ENCODE measurements at places on chromosomes 6 and 20.
A peak's percentile ranks its signal among the peaks of the same experiment; 100 is the strongest.

DNA sequence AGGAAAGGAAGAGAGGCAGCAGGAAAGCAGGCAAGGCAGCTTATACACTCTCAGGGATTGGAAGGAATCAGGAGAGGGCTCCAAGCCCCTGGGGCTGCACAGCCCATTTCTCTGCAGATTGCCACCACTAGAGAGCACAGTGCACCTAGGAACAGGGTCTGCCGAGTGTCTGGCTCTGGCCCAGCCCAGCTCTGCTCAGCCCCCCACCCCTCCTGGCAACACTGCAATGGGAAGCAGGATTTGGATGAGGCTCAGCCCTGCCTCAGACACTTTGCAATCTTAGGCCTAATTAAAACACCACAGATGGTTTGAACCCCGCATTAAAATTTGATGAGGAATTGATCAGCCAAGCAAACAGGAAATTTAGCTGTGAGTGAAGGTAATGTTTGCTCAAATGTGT lies 252.7 kb downstream of the DHX35 start:
- no peak for DNase-seq

DNA sequence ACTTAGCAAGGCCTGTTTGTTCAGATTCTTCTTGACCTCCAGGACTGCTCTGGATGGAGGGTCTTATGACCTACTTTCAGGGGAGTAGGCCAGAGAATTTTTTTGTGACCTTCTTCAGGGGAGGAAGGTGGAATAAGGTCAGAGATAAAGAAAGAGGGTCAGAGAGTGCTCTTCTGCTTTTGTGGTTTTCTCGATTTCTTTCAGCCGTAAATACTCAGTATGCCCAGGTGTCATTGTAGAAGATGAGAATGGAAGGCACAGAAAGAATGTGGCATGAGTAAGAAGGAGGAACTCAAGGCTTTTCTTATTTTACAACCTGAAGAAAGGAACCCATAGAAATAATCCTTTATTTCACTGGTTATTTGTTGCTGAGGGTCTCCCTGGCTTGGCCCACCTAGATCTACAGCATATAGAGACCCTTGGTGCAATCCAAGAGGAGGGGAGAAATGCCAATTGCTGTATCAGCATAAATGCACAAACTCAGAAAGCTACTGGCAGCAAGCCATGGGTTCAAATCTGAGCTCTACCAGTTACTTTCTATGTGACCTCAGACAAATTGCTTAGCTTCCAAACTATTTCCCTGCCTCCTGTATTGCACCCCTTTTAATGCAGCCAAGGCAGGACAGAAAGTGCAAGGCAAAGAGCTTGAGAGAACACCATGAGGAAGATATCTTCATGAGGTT lies 68.0 kb downstream of the OLIG3 start:
- no peak for DNase-seq

DNA sequence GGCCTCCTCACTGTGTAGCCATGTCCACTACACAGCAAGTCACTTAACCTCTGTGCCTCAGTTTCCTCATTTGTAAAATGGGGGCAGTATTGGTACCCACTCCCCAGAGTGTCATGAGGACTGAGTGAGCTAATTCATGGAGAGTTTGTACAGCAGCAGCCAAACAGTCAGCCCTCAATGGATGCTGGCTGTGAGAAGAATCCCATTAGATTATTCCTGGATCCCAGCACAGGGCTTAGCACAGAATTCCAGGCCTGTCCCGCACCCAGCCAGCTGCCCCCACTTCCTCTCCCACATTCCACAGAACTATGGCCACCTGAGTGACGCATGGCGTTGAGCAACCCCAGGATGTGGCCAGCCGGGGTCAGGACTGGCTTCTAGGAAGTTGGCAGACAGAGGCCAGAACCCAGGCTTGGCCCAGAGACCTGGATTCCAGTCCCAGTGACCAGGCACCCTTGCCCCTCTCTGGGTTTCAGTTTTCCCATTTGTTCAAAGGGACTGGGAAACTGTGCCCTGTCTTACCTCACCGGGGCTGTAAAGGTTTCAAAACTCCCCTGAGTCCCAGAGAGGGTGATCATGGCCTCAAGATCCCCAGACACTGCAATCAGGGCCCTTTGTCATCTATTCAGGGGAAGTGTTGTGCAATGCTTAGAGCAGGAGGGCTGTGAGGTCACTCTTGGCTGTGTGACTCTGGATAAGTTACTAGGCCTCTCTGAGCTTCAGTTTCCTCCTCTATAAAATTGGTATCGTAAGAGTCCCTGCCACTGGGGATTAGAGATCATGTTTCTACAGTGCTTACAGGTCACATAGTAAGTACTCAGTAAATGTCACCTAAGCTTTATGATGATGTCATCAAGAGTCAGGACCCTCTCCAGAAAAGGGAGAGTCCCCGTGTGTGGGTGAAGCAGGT lies 3.0 kb upstream of the TGM2 start:
- DNase-seq = no peak

DNA sequence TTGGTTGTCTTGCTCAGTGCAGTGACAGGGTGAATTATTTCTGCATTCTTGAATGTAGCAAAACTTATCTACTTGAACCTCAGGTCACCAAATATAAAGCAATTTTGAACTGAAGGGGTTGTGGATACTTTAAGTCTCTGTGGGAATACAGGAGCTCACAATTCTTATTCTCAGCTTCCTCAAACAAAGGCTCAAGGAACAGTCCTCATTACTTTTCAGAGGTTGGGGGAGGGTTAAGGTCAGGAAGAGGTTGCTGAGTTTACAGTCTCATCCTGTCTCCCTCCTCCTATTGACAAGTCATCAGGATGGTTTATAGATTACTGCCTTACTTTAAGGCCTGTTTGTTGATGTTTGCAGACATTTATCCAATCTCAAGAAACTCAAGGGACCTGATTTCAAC lies 143.6 kb upstream of the SPACA1 start:
- DNase-seq = no peak

- DNase-seq = no peak
These were observed 98.5 kb downstream of the LY86 start for GRCh38 chr6:6686748-6687601.

DNA sequence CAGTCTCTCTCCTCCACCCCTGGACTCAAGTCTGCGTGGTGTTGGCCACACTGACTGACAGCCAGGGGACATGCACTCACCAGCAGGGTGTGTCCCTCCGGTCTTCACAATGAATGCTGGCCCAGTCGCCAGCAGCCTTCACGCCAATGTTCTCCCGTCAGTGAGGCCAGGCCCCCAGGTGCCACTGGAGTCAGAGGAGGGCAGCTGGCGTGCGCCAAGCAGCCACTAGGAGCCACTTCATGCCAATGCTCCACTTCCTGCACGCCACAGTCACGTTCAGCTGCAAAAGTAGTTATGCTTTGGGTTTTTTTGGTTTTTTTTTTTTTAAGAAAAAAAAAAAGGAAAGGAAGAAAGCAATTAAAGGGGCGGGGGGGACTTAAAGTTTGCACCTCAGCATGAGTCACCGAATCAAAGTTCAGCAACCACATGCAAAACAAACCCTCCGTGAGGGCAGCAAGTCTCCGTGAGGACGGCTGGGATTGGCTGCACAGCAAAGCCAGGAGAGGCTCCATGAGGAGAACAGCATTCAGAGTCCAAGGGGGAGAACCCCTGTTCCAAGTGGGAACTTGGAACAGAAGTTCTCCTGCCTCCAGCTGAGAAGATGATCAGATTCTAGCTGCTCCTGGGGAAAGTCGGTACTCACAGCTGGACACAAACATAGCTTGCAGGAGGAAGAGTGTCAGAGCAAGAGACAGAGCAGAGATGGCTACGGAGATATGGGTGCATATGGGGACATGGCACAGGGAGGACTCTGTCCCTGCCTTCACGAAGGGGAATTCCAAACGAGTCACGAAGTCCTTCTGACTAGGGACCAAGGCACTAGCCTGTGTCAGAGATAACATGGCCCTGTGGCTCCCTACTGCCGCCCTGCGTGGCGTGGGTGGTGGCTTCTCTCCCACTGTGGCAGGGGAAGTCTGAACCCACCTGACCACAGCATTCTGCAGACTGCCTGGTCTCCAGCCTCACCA lies at the start of gene ZC3H12D:
ZC3H12D (minus strand) TSS at position 282 of the 968 bp plus-strand sequence. CDS start 10,471 bp downstream, outside the sequence.
- DNase-seq = peak; percentile 91

GRCh38 chr6:170367241-170367640 lies 60.7 kb downstream of the FAM120B start:
- no peak for DNase-seq

DNA sequence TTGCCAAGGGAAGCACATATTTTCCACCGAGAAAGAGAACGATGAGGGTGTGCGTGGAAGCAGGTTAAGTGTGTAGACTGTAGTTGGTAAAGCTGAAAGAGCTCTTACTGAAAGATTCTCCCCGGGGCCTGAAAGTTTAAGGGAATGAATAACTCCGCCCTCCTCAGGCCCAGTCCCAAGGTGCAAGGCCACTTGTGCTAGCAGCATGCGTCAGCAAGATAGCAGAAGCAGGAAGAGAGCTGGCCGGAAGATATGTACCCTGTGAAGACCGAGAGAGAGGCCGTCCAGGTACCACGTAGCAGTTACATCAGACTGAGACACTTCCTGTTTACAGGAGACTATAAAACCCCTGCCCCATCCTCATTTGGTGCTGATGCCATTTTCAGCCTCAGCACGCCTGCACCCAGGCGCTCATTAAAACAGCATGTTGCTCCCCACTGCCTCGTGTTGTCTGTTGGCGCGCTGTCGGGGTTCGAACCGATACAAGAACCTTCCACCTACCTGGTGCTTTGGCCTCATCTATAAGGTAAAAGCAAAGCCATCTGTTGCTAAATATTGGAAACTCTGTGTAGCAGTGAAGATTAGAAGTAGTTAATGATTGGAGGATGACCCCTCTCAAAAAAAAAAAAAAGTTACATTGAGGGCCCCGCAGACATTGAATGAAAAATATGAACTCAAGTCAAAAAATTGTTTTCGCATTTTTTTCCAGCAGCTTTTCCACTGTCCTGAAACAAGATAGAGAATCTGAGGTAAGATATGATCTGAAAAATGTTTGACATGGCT lies 18.6 kb upstream of the FAM135A start:
- no peak for DNase-seq

GRCh38 chr6:35449287-35449881 lies 2.8 kb upstream of the FANCE start:
- peak; percentile 82 for DNase-seq

DNA sequence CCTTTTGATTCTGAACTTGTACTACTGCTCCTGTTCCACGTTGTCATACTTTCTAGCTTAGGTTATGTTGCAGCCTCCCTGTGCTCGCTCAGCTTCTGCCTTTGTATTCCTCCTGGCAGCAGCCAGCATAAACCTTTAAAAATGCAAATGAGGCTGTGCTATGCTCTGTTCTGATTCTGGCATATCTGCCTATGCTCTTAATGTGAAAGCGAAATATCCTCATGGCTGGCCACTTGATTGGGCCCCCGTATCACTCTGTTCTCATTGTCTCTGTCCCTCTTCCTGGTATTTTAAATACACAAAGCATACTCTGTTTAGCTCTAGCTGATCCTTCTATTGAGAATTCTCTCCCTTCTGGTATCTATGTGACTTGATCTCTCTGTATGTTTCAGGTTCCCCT lies 139.0 kb downstream of the JARID2 start:
- DNase-seq = no peak

DNA sequence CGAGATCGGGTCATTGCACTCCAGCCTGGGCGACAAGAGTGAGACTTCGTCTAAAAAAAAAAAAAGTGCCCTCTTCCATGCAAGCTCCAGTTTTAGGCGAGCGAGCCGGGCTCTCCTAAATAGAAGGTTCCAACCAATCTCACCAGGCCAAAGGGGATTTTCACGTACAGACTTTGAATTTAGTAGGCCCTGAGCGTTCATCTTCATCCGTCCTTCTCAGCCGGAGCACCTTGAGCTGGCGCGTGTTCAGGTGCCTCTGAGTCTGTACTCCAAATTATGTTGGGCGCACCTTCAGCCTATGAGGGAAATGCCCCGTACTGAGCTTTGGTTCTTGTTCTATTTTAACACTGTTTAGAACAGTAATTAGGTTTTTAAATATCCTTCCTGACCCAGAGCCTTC lies 817 bp upstream of the TAP2 start:
- DNase-seq = no peak

DNA sequence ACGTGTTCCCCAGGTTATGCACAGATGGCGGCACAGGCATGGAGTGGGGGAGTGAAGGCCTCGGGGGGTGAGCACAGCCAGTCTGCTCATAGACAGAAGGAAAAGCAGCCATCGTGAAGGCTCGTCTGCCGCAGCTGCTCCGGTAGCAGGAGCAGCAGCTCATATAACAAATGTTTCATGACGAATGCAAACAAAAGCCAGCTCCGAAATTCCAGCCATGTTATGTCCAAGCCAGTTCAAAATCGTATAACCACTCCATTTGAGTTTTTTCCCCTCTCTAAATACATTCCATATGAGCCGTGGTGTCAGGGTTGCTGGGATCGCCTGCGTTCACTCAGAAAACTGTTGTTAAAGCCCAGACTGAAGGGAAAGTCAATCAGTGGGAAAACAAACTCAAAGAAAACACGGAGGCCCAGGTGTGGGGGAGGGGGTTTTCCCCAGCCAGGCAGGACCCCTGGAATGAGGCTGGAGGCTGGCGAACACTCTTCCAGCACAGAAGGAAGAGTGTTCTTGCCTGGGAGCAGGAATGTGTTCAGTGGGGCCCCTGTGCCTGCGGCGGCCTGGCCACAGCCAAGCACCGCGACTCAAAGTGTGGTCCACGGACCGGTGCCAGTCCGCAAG lies 280.4 kb upstream of the TAB2 start:
- DNase-seq = no peak

Data from CD4-positive, alpha-beta T cell treated with Interleukin-21 for 1 hour (primary cell).